ENCODE measurements at places on chromosomes 2 and 18.

DNA sequence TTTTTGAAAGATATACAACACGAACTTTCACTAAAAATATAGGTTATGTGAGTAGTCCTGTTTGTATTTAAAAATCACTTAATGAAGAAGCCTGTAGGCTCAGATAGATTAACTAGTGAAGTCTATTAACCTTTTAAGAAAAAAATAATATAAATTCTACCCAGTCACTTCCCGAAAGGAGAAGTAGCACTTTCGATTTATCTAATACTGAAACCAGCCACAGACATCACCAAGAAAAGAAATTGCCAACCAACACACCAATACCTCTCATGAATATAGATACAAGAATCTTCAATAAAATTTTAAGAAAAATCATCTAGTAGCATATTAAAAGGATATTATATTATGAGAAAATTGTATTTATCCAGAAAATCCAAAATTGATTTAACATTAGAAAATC, 160.5 kb downstream of the GALNT13 start:
- no peak for DNase-seq

GRCh38 chr2:213751446-213751845, 467.2 kb downstream of the SPAG16 start:
- DNase-seq, result no peak

- no peak for DNase-seq
Measured at GRCh38 chr2:199440118-199440517, 17.6 kb downstream of the SATB2 start.

DNA sequence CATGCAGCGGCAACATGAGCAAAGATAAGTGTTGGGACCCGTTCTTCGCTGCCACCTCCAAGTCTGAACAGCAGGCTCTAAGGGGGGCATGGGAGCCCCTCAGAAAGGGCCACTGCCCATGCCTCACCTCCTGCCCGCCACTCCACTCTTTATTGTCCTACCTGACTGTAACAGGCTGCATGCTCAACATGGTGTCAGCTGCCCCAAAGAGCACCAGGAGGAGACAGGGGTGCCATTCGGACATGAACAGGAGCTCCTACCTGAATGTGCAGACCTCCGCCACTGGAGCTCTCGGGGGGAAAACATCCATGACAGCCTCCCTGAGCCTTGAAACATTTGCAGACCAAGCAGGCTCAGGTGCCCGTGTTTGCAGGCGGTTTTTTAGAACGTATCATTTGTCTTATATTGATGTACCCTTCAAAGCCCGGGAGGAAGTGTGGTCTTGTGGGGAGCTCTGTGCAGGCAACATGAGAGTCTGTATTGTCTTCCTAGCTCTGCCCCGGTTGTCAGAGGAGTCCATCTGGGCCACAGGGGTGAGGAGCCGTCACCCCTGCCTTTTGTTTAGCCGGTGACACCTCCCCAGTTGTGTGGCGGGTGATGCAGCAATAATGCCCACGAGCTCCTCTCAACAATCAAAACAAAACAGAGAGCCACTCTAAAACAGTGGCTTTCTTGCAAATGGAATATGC, 35.1 kb upstream of the CD8A start:
- no peak for DNase-seq

- no peak for DNase-seq
Measured at GRCh38 chr2:134325696-134326095, 71.8 kb downstream of the MGAT5 start.

GRCh38 chr18:77014538-77014937, 118.0 kb downstream of the MBP start:
- DNase-seq, result no peak

DNA sequence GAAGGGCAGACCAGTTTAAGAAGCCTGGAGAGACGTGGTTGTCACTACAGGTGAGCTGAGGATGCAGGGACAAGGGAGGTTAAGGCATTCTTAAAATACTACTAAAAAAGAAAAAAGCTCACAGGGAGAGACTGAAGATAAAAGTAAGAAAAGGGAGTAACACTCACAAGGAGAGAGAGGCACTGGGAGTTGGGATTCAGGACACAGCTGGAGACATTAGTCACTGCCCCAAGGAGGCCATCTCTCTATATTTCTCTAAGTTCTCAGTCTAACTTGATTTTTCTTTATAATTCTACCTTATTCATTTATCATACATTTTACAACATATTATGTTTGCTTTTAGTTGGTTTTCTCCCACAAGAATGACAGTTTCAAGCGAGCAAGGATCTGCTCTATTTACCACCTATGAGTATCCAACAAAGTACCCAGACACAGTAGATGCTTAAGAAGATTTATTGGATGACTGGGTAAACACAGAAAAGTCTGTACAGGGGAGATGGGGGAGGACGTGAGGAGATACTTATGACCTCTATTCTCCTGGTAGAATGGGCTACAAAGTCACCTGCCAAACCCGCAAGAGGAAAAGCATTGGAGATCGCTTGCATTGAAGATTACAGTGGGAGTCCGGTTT, 2.2 kb downstream of the SERPINE2 start:
- no peak for DNase-seq

DNA sequence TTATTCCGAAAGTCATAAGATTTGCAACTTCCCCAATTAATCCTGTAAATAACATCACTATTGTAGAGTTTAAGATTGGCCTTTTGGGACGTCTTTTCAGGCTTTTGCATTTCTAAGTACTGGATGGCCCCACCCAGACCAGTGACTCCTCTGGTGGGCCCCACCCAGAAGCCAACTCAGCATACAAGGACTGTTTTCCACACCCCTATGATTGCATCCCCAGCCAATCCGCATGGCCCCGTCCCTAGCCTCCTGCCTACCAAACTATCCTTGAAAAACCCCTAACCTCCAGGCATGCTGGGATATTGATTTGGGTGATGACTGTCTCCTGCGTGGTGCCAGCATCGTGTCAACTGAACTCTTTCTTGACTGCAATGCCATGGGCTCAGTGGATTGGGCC, 24.5 kb upstream of the TGIF1 start:
- DNase-seq, result no peak

DNA sequence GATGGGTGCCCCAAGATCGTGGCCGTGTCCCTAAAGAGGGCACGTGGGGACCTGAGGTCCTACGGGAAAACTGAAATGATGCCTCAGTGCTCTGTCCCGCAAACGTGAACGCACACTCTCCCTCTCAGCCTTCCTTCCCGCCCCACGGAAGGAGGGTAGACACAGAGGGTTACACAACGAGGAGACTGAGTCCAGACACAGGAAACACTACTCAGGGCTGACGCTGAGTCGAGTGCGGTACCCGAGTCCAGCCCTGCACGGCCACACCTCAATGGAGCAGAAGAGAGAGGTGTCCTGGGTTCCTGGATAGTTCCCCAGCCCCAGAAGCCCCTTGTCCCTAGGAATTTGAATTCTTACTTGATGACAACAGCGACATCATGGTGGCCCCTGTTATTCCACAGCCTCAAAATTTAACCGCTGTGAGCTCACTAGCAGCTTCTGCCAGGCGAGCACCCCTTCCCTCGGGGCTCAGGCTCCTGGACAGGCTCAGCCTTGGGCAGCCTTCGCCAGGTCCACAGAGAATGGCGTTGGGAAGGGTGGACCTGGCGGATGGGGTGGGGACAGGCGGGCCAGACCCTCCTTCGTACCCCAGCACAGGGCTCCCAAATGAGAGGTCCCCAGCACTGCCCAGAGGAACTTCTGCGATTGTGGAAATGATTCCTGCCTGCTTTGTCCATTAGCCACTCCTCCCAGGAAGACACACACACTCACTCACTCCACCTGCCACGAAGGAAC, 980 bp upstream of the RNPEPL1 start:
- peak; percentile 27 for DNase-seq

DNA sequence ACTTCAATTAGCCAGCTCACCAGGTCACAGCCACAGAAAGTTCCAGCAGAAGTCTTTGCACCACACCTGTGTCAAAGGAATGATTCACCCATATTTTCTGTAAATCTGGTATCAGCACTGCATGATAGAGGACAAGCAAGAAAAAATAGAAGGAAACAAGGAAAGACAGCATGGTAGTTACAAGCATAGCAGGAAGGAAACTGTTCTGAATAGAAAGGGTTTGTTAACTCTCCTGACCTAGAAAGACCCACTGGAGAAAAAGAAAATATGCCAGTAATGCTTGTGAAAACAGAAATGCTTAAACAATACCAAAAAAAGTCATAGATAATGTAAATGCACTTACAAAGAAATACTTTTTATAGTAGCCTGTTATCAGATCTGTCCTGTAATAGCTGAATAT, 40.8 kb downstream of the SCRN3 start:
- DNase-seq, result peak; percentile 43

DNA sequence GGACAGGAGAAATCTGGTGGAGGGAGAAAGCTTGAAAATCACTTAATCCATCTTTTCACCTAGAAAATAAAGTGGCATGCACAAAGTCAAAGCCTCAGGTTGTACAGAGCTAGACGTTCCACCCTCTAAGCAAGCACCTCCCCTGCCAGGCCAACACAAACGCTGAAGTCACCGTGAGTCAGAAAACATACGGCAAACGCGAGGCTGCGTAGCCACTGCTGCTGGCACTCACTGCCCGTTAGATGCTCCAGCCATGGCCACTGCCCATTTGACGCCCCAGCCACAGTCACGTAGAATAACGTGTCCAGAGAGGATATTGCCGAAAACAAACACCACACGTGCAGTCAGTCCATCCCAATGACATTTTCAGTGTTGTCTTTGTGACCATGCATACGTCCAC, 209.7 kb upstream of the PXDN start:
- no peak for DNase-seq

- no peak for DNase-seq
Measured at GRCh38 chr2:36607947-36608346, 10.0 kb upstream of the FEZ2 start.

GRCh38 chr2:38474021-38474456, 97.0 kb upstream of the ATL2 start:
- DNase-seq, result peak; percentile 7

DNA sequence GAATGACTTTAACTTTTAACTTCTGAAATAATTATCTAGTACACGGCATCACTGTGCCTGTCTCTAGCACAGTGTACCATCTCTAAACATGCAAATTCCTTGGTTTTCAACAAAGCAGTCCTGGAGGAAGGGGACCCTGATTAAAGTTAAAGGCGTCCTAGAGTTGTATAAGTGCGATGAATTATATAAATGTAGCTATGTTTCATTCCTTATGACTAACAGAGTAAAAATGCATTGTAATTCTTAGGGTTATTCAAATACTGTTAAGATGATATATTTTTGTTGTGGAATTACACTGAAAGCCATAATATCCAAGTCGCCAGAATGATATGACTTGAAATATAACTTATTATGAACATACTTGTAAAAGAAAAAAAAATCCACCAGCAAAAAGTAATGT, 544.9 kb upstream of the LINC00305 start:
- DNase-seq, result no peak

- DNase-seq, result no peak
Measured at GRCh38 chr2:104698276-104698675, 155.6 kb upstream of the POU3F3 start.

DNA sequence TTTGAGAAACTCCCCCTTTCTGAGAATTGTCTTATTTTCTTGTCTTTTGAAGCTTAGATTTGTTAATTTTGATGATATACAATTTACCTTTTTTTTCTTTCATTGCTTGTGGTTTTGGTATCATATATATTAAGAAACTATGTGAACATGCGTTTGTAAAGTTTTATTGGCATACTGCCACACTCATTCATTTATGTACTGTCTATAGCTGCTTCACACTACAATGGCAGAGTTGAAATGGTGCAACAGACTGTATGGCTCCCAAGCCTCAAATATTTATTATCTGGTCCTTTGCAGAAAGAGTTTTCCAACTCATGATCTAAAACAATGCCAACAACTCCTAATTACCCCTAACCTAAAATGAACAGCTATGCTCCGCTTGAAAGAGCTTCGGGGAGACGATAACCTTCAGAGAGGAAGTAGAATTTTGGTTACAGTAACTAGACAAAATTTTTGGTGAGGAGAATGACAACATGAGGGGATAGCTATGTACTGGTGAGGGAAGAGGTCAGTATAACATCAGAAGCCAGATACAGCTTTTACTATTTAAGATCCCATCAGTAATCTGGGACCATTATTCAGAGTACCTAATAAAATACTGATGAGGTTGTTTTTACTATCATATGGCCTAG, 16.1 kb downstream of the PPP3R1 start:
- DNase-seq, result no peak

- no peak for DNase-seq
Measured at GRCh38 chr2:20953146-20953824, 90.6 kb downstream of the APOB start.

DNA sequence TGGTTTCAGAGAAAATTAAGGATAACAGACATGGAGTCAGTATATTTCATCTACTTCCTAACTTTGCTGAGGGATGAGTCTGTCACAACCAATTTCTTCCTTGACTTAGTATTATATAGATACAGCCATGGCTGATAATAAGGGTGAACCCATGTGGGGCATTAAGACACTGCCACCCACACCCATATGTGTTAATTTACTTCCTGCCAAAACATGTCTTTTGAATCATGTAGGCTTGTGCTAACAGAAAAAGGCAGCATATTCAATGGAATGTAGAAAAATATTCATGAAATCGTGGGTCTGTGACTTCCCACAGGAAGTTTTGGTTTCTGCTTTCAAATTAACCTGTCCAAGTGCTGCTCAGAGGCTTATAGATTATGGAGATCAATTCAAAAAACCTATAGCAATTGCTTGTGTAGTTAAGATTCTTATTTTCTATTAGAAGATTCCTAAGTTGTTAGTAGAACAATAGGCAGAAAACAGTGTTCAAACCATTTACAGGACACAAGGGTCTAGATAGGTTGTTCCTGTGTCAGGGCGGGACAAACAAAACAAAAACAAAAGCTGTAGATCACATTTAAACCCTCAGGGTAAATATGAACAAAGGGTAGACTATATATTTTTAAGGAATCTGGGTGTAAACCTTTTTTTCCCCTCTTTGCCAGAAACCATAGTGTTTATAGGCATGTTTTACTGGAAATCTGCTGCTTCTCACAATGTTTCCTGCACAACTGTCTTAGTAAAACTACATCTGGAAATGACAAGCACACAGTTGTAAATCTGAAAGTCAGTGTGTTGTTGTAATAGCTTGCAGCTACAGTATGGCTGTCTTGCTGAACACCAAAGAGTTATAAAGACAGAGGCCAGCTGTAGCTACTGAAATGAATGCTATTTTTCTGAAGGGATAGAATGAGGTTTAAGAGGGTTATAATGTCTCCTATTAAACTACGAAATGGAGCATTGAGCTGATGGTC, 691.2 kb downstream of the EPHA4 start:
- no peak for DNase-seq

GRCh38 chr18:32267463-32267862, 77.6 kb downstream of the MEP1B start:
- no peak for DNase-seq

All from dermis blood vessel endothelial cell (primary cell).